ENCODE measurements at places on chromosomes 3 and 15.

- DNase-seq, result no peak
These were observed 3.3 kb downstream of the STAB1 start for GRCh38 chr3:52498137-52499054.

GRCh38 chr3:46985588-46985987 lies 6.1 kb downstream of the NBEAL2 start:
- no peak for DNase-seq

GRCh38 chr3:8656240-8656639 lies 11.6 kb upstream of the SSUH2 start:
- no peak for DNase-seq

GRCh38 chr3:192825657-192826200 lies 91.9 kb downstream of the MB21D2 start:
- no peak for DNase-seq

DNA sequence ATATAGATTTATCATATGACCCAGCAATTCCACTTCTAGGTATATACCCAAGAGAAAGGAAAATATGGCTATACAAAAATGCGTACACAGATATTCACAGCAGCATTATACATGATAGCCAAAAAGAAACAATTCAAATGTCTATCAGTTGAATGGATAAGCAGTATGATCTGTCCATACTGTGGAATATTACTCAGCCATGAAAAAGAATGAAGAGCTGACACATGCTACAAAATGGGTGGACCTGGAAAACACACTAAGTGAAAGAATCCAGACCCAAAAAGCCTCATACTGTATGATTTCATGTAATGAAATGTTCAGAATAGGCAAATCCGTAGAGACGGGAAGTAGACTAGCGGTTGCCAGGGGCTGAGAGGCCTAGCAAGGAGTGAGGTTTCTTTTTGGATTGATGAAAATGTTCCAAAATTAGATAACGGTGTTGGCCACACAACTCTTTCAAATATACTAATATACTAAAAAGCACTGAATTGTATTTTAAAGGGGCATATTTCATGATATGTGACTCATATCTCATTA lies 33.4 kb downstream of the FGD5 start:
- DNase-seq, result no peak

DNA sequence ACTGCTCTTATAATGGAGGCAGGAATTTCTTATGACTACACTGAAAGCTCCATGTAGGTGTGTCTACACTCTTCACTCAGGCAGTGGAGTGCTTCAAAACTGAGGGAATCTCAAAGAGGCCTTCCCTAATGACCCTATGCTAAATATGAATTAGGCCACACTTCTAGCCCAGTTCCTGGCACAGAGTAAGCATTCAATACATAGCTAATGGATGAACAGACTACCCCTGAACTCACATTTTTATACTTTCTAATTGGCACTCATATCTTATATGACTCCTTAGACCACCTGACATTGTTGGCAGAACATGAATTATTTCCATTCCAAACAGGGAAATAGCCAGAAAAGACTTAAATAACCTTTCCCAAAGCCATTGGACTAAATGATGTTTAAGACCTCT lies 3.4 kb downstream of the RARRES1 start:
- DNase-seq, result no peak

- DNase-seq, result peak; percentile 32
These were observed 37.7 kb downstream of the SYNM start for GRCh38 chr15:99142562-99142961.

- DNase-seq, result no peak
These were observed 6.5 kb downstream of the NT5DC2 start for GRCh38 chr3:52527039-52527731.

GRCh38 chr3:108528459-108529252 lies 18.3 kb upstream of the MYH15 start:
- DNase-seq, result no peak

DNA sequence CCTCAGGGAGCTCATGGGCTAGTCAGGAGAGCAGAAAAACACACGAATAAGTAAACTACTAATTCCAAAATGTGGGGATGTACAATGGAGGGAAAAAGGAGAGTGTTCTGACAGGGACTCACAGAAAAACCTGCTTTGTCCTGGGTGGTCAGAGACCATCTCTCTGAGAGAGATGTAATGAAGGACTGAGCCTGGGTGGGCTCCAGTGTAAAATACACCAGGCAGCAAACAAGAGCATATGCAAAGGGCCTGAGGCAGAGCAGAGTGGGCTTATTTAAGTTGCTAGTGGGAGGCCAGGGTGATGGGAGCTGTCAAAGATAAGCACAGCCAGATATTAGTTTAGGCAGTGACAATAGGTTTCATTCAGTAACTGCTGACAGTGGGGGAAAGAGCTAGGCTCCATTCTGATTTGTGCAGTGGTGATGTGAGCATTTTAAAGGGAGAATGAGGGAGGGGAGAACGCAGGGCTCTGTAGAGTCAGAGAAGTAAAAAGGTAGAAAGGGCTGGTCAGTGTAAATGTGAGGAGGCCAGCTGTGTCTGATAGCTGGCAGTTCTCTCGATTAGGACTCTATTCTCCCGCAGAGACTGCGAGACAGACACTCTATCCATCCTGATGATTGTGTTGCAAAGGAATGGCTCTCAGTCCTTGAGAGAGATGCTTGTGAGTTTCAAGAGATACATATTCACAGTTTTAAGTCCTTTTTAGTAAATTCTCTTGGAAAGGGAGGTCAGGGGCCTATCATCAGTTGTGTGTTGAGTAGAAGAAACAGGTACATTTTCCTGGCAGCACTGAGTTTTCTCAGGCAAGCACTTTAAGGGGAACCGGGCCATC lies 3.5 kb downstream of the TF start:
- no peak for DNase-seq

GRCh38 chr3:5699811-5700210 lies 512.3 kb downstream of the EDEM1 start:
- DNase-seq, result no peak

DNA sequence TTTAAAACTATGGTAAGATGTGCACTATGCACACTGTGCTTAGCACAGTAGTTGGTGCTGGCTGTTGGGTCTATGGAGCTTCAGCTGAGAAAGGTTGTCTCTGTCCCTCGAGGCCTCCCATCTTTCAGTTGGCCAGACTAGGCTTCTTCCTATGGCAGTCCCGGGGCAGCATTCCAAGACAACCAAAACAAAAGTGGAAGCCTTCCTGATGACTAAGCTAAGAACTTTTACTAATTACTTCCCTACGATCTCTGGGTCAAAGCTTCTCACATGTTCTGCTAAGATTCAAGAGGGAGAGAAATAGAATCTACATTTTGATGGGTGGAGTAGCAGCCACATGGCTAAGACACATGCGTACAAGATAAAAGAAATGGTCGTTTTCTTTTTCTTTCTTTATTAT lies 342.8 kb downstream of the TUSC7 start:
- DNase-seq, result no peak
